Stimulated activated CD8-positive, alpha-beta memory T cell treated with anti-CD3 and anti-CD28 coated beads, Interleukin-4, amount 100 ng/mL, for 1 hour (primary cell): ENCODE measurements at places on chromosomes 2 and 18.

- DNase-seq: no peak
These were observed 3.3 kb downstream of the PTGR3 start for GRCh38 chr18:75205514-75206132.

DNA sequence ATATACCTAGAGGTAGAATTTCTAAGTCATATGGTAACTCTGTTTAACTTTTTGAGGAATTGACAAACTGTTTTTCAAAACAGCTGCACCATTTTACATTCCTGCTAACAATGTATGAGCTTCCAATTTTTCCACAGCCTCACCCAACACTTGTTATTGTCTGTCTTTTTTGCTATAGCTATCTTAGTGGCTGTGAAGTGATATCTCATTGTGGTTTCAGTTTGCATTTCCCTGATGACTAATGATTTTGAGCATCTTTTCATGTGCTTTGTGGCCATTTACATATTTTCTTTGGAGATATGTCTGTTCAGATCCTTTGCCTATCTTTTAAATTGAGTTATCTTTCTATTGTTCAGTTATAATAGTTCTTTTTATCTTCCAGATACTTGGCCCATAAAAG, 273.8 kb downstream of the AGPS start:
- DNase-seq: no peak

DNA sequence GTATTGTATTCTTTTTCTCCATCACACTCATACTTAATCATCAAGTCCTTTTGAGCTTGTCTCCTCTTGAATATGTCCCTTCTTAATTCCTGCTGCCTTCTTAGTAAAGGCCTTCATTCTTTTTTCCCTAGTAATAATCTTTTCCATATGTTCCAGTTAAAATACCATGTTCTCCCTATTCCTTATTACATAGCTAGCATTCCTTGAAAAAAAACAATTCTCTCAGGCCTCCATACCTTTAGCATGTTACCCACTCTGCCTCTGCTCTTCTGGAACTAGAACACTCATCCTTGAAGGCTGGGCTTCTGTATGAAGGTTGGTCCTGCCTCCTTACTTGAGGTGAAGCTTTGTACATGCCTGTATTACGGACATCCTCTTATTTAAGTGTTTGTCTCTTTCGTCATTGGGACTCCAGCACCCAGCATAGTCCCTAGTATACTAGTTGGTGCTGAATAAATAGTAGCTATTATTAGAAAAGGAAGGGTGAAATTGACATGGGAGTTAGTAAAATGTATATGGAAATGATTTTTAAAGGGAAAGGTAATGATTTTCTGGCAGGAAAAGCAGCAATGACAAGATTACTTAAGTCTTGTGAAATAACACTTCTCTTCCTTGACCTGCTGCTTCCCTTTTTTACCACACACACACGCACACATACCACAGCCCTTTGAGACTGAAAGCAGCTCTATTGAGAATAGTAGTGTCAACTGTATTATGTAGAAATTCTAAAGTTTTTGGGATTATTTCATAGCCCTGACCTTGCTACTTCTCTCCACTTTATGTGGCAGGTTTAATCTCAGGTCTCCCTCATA, 45.6 kb downstream of the REL start:
- no peak for DNase-seq

GRCh38 chr2:224999754-225000153, 42.5 kb downstream of the DOCK10 start:
- no peak for DNase-seq

DNA sequence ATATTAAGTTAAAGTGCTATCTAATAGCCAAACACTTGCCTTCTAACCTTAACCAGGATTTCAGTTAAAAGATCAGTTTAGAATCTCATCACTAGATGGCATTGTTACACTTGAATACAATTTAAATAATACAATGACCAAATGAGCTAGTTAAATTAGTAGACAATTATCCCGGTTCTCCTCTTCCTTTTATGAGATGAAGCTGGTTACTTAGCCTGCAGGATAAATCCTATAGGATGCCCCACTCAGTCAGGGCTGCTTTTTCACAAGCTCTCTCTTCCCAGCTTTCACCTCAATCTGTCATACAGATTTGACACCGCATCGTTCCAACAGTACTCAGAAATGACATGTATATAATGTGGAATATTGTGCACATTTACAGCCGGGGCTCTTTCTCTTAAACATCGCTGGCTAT, 678.8 kb downstream of the KCNJ3 start:
- no peak for DNase-seq
